ENCODE measurements at places on chromosomes 4 and X.
A peak's percentile ranks its signal among the peaks of the same experiment; 100 is the strongest.

DNA sequence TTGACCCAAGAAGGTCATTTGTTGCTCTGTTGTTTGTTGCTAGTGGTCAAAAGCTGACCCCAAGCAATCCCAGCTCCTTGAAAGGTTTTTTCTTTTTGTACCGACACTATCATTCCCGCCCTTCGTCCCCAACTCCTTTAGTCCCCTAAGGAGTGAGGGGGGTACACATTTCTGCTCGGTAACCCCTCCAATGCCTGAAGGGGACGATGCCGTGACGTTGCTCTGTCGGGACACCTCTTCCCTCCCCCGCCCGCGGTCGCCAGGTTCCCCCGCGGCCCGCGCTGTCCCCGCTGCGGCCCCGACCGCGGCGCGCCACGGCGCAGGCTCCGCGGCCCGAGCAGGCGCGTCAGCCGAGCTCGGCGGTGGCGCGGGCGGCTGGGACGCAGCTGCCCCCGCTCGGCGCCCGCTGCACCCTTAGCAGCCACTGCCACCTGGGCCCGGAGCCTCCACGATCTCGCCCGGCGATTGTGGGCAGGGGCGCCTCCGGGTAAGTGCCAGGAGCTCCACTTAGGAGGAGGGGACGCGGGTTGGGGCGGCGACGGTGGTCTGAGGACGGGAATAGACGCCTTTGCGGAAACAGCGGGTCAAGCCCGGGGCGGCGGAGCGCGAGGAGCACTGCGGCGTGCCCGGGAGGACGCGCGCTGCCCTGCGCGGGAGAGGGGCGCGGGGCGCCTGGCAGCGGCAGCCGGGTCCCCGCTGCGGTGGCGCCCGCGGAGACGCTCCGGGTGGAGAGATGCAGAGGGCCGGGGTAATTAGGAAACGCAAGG, at the start of gene GLRB:
GLRB (plus strand) TSS at position 340 of the 767 bp plus-strand sequence. CDS start 1,875 bp downstream, outside the sequence.
- no peak for DNase-seq

- no peak for DNase-seq
Measured at GRCh38 chr4:78945651-78946179, 6.5 kb upstream of the PAQR3 start.

- DNase-seq, result no peak
Measured at GRCh38 chr4:36142504-36142903, 101.8 kb downstream of the ARAP2 start.

GRCh38 chrX:115892787-115893671, 277.5 kb upstream of the AGTR2 start:
- DNase-seq, result peak; percentile 51

All from CD4-positive, alpha-beta T cell treated with Interferon alpha-2 for 1 hour (primary cell).